ENCODE measurements at places on chromosomes 7 and 10.

- DNase-seq, result no peak
These were observed 10.8 kb downstream of the KLF6 start for GRCh38 chr10:3774018-3774813.

DNA sequence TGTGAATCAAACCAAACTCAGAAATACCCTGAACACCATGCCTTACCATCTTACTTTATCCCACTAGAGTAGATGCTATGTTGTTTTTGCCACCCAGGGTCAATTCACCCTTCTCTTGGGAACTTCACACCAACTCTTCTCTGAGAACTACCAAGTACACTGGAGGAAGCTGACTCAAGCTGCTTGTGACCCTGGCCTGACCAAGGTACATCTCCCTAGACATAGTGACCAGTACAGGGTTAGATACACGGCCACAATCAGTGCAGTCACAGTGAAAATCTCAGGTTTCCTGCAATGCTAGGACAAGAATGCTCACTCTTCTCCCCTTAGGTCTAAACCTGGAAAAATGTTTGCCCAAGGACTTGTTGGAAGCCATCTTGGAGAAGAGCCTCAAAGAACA, 31.8 kb downstream of the EZH2 start:
- DNase-seq, result no peak

GRCh38 chr7:67523713-67524112, 527.1 kb downstream of the TYW1 start:
- no peak for DNase-seq

- DNase-seq, result no peak
These were observed 14.6 kb upstream of the MLXIPL start for GRCh38 chr7:73638911-73639310.

DNA sequence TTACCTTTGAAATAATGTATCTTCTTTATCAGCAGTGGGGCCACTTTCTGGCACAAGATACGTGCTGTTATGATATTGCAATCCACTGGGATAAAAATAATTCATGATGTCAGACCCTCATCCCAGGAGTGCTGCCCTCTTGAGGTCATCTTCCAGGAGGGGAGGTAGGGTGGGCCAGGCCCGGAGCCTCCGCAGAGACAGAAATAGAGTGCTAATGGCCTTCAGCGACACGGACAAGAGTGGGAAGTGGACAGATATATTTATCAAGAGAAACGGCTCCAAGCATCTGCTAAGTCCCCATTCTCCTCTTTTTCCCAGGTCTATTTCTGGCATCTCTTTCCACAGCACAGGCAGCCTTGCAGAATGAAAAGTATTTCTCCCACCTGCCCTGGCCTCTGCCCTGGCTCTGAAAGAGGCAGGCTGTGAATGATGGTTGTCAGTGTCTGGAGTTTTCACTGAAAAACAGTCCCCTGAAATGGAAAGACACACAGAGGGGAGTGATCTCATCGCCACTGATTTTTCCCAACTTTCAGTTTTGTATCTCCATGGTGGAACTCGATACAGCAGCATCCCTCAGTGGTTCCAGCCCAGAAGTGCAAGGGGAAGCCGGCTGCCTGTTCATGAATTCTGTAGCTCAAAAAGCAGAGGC, 251.7 kb upstream of the MYO3A start:
- no peak for DNase-seq

- no peak for DNase-seq
These were observed 26.8 kb upstream of the C7orf33 start for GRCh38 chr7:148563583-148564274.

- no peak for DNase-seq
These were observed 282.3 kb downstream of the TFEC start for GRCh38 chr7:115748123-115748738.

DNA sequence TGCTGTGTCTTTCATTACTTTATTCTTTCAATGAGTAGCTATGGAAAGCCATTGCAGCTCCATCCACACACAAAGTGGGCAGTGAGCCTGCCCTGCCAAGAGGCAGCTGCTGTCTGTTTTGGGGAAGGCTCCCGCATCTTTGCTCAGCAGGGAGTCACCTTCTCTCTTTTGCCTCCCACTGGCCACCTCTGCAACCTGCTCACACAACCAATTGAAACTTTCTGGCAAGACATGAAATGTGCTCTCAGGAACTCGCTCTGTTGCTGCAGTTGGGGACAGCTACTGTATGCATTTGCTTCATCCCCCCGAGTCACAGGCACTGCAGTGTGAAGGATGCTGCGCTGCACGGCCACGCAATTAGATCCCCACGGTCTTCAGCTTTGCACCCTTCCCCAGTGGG, 244.8 kb upstream of the NFE2L3 start:
- DNase-seq, result no peak

DNA sequence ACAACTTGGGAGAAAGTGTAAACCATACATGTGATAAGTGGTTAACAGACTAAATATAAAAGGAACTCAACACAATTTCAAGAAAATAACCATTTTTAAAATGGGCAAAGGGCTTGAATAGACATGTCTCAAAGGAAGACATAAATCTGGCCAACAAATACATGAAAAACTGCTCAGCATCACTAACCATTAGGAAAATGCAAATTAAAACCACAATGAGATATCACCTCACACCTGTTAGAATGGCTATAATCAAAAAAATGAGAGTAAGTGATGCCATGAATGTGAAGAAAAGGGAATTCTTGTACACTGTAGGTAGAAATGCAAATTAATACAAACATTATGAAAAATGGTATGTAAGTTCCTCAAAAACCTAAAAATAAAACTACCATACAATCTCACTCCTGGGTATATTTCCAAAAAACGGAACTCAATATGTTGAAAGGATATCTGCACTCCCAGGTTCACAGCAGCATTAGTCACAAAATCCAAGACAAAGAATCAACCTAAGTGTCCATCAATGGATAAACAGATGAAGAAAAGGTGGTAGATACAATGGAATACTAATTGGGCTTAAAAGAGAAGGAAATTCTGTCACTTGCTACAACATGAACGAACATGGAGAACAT, 5.6 kb downstream of the SNX13 start:
- DNase-seq, result no peak

DNA sequence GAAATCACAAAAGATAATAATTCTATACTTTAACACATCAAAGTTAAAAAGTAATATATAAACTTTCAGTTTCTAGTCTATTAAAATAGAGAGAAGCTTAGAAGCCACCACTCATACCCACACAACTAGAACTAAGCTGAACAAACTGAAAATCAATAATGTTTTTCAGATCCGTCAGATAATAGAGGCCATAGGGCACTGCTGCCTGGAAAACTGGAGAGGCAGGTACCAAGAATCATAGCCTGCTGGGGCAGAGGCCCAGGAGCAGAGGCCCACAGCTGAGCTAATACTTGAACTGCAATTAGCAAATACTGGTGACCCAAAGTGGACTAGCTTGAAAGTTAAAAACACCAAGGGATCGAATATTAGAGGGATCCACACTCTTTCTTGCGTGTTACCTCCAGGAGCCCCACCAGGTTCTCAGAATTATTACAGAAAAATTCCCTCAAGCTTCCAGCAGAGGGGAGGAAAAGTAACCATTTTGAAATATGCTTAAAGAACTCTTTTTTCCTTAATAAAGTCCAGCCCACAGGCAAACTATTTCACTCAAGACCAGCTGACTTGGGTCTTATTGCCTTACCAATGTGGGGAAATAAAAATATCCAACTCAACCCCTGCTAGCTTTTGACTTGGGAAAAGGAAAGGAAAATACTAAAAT, 774.1 kb upstream of the IGFBP3 start:
- no peak for DNase-seq

DNA sequence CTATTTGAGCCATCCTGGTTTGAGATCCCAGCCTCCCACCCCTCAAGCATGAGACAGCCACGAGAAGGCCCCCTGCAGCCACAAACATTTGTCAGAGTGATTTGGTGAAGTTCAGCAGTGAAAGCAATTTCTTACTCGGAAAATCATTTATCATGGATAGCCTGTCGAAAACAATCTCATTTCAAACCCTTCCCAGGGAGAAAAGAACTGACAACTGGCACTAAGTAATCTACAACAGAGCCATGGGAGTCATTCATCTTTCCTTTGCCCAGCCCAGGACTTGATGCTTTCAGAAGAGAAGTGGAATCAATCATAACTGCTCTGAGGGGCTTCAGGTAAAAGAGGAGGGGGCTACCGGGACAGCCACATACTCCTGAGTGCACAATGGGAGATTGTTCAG, 411.2 kb downstream of the KCNMA1 start:
- no peak for DNase-seq

DNA sequence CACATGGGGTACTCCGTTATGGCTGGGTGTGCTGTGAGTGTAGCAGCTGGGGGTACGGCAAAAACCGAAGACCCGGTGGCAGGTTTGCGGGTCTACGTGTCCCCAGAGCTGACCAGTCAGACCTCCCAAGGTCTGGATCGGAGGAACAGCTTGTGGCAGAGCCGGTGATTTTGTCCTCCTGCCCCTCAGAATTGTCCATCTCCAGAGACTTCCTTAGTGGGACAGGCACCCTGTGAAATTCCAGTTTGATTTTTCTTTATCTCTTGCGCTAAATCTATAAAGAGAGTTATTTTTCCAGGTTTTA, 1.0 kb downstream of the EIF3B start:
- no peak for DNase-seq

DNA sequence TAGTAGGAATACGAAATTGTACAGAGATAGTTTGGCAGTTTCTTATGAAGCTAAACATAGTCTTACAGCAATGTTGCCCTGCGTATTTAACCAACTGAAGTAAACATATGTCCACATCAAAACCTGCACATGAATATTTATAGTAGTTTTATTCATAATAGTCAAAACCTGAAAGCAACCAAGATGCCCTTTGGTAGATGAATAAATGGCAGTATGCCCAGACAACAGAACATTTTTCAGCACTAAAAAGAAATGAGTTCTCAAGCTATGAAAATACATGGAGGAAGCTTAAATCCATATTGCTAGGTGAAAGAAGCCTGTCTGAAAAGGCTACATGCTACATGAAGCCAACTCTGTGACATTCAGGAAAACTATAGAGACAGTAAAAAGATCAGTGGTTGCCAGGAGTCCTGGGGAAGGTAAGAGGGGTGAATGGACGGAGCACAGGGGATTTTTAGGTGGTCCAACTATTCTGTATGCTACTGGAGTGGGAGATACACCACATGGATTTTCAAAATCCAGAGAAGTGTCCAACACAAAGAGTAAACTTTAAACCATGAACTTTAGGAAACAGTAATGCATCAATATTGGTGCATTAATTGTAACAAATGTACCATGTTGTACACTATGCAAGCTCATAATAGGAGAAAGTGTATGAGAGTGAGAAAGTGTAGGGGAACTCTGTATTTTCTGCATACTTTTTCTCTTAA, 17.6 kb downstream of the GPRIN2 start:
- no peak for DNase-seq

All from effector CD4-positive, alpha-beta T cell (primary cell).